Esophagus muscularis mucosa (tissue), 4 donors: ENCODE measurements at places on chromosomes 13 and 19. TPM values are rescaled to one million over a fixed set of nuclear protein-coding genes. Genes with fewer than 3 reads are reported as not detected.

GRCh38 chr13:71460211-71460610 lies 406.8 kb downstream of the DACH1 start:
- H3K27ac ChIP-seq, result no peak overlapping the region
- H3K27me3 ChIP-seq, result no peaks in the 10 kb centered on the region
- DNase-seq, result no peak
- H3K4me3 ChIP-seq, result no peak overlapping the region
- no peaks in the 10 kb centered on the region for H3K36me3 ChIP-seq

The EFNB2 gene
- 18.5 TPM for total RNA-seq

DNA sequence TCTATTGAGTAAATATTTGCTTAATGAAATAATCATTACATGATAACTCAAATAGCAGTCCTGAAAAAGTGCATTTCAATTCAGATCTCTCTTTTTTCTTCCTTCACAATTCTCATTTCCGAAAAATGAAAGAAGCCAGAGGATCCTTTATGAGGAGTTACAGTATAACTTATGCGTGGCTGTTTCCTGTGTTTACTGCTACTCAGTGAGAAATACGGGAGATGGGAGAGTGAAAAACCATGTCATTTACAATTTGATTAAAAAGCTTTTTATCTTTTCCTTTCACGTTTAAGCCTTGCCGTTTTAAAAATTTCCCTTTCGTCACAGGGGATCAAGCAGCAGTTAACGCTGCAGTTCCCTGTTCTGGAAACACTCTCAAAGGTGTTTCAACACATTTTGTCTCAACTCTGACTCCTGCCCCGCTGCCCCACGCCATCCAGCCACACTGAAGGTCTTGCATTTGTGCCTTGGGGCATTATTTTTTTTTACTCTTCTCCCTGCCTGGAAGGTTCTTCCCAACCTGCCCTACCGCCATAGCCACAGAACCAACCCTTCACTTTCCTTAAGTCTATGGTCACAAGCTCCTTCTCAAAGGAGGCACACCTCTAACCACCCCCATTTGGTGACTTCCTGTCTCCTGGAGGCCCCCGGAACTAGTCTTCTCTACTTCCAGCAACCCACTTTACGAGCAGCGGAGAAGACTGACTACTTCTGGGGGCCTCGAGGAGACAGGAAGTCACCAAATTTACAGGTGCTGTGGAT lies 17.0 kb downstream of the KL start:
- H3K27me3 ChIP-seq, result no peaks in the 10 kb centered on the region
- DNase-seq, result no peak
- H3K4me1 ChIP-seq, result peaks cover 6% of the 10 kb centered on the region
- no peaks in the 10 kb centered on the region for H3K36me3 ChIP-seq

DNA sequence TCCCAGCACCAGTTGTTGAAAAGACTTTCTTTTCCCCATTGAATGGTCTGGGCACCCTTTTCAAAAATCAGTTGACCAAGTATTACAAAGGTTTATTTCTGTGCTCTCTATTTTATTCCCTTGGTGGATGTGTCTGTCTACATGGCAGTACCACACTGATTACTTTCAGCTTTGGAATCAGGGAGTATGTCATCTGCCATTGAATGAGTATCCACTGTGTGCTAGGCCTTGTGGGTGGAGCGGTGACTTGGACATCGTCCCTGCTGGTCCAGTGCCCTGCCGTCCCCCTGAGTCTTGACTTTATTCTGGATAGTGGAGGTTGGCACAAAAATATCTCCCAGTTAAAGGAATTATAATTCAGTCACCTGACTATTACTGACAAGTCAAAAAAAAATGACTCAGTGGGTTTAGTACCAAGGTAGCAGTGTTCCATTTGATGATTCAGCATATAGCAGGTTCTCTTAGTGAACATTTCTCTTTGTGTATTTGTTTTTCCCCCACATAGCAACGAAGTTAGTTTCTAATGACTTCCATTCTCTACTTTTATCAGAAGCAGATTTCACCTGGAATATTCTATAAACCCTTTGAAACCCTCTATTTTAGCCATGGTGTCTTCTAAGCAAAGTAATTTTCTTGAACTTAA lies 3.9 kb downstream of the UPF3A start:
- H3K27ac ChIP-seq, result no peak overlapping the region
- DNase-seq, result no peak
- H3K4me1 ChIP-seq, result peaks cover 14% of the 10 kb centered on the region
- no peaks in the 10 kb centered on the region for H3K27me3 ChIP-seq
- no peak overlapping the region for H3K4me3 ChIP-seq

DNA sequence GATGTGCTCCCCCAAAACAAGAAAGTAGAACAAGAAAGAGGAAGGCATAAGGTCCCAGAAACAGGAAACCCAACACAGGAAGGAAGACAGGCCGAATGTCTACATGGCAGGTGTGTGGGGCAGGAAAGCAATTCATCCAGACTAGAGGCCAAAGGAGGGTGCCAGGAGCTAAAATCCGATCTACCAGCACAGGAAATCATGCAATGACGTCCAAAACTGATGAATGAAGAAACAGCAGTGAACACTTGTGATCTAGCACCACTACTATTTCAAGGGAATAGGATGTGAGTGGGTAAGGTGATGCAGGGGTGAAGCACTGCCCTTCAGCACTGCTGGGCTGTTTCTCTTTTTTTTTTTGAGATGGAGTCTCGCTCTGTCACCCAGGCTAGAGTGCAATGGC lies 59.1 kb downstream of the DOCK9 start:
- H3K4me3 ChIP-seq, result no peak overlapping the region
- no peaks in the 10 kb centered on the region for H3K36me3 ChIP-seq
- no peak for DNase-seq
- no peaks in the 10 kb centered on the region for H3K27me3 ChIP-seq
- H3K27ac ChIP-seq, result no peak overlapping the region

- no peak overlapping the region for H3K27ac ChIP-seq
- H3K4me1 ChIP-seq, result no peaks in the 10 kb centered on the region
- H3K27me3 ChIP-seq, result no peaks in the 10 kb centered on the region
Observed at GRCh38 chr13:61052175-61052574, 363.5 kb downstream of the PCDH20 start.

DNA sequence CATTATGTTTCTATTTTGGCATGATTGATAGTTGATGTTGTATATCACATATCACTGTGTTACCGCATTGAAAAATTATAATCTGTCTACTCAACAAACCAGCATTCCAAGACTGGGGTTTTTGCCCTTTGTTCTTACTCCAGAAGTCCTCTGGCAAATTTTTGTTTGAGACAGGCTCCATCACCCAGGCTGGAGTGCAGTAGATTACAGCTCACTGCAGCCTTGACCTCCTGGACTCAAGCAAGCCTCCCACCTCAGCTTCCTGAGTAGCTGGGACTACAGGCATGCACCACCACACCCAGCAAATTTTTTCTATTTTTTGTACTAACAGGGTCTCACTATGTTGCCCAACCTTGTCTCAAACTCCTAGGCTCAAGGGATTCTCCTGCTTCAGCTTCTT lies 741.0 kb downstream of the PCDH9 start:
- no peak overlapping the region for H3K4me3 ChIP-seq
- no peak overlapping the region for H3K27ac ChIP-seq
- no peaks in the 10 kb centered on the region for H3K27me3 ChIP-seq
- H3K4me1 ChIP-seq, result no peaks in the 10 kb centered on the region
- DNase-seq, result no peak

The KLK13 gene
- total RNA-seq, result not detected
